ENCODE measurements at places on chromosomes 7 and 10.

- no peak for DNase-seq
These were observed 11.1 kb upstream of the ACSL5 start for GRCh38 chr10:112362833-112363232.

DNA sequence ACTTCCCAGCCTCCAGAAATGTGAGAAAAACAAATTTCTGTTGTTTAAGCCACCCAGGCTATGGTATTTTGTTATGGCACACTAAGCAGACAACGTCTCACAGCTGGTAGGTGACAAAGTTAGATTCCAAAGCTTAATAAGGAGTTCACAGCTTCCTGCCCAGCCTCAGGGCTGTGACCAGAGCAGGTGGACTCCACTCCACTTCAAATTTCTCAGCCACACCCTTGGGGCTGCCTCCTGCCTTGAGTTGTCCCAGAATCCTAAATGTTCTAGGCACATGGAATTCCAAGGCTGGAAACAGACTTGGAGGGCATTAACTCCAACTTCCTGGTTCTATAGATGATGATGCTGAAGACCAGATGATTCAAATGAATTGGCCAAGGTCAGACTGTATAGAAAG lies 310.7 kb downstream of the GRID1 start:
- DNase-seq, result no peak

- no peak for DNase-seq
These were observed 75.6 kb downstream of the MYOF start for GRCh38 chr10:93406364-93407145.

DNA sequence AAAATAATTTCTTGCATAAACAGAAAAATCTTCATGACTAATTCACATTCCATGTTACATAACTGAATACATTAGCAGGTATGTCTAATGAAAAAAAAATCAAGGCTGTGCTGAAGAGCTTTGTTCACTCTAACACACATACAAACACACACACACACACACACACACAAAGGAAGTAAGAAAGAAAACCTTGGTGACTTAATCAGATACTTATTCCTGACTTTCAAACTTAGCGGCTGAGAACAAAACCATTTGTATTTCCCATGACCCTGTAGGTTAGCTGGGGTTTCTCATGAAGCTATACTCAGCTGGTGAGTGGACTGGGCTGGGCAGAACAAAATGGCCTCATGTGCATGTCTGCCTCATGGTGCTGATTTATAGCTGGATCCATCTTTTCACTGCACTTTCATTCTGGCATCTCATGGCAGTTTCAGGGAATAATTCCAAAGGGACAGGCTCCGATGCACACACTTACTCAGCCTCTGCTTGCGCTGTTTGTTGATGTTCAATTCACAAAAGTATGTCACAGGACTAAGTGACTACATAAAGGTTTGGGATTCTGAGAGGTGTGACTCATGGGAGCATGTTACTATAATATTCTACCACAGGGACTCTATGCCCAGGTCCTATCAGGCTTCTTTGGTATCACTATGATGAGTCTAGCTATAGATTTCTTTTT lies 161.2 kb downstream of the PCLO start:
- DNase-seq, result no peak

DNA sequence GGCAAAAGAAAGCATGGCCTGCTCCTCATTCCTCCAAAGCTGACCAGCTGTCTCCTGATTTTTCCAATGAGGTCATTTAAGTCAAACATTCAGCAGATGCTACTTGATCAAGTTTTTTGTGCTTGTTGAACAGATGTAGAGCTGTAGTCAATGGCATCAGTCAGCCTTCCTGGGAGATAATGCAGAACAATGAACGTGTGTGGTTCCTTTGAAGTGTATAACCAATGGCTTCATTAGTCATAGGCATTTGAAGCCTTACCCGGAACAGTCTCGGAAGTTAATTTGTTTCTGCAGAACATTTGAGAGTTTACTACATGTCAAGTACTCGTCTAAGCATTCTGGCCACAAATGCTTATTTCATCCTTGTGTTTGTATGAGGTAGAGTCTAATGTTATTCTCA lies 227.1 kb downstream of the ADRA2A start:
- DNase-seq, result no peak

- no peak for DNase-seq
These were observed 477.4 kb upstream of the FZD8 start for GRCh38 chr10:36119455-36119854.

GRCh38 chr10:17066000-17066399 lies 63.6 kb downstream of the CUBN start:
- no peak for DNase-seq
